ENCODE measurements at places on chromosomes 7 and 10. TPM values are rescaled to one million over a fixed set of nuclear protein-coding genes. Genes with fewer than 3 reads are reported as not detected.

The SLC26A3 gene
- not detected for total RNA-seq

The HSPA12A gene
- 9.3 TPM for total RNA-seq

The FAM221A gene
- 0.45 TPM for total RNA-seq

The CYP2W1 gene
- 0.05 TPM for total RNA-seq

The LIPM gene
- total RNA-seq: not detected

The HOXA3 gene
- total RNA-seq: 6.4 TPM

The FRMPD2 gene
- total RNA-seq: not detected

The TAC1 gene
- total RNA-seq: not detected

The CDC14C gene
- 0.05 TPM for total RNA-seq

The LBX1 gene
- not detected for total RNA-seq

The C10orf105 gene
- total RNA-seq: not detected

The CPED1 gene
- not detected for total RNA-seq

The DCLRE1A gene
- total RNA-seq: 8.7 TPM

The MET gene
- total RNA-seq: 81.1 TPM

The GRM3 gene
- not detected for total RNA-seq

The VPS41 gene
- 23.0 TPM for total RNA-seq

The VAX1 gene
- 1.5 TPM for total RNA-seq

The SCIN gene
- total RNA-seq: 0.66 TPM

The DRGX gene
- not detected for total RNA-seq

The INMT gene
- not detected for total RNA-seq

The RAB11FIP2 gene
- total RNA-seq: 9.6 TPM

The PSD gene
- total RNA-seq: 0.55 TPM

The COL28A1 gene
- total RNA-seq: 0.60 TPM

The SMKR1 gene
- 10.1 TPM for total RNA-seq

The SRRM3 gene
- total RNA-seq: 12.0 TPM

The ARF5 gene
- 162 TPM for total RNA-seq

The MRPS16 gene
- total RNA-seq: 185 TPM

The ABCB1 gene
- 0.22 TPM for total RNA-seq

The STRIP2 gene
- 9.8 TPM for total RNA-seq

The DIP2C gene
- 11.1 TPM for total RNA-seq

The SEC61A2 gene
- total RNA-seq: 12.3 TPM

The THSD7A gene
- total RNA-seq: 1.7 TPM

The NPC1L1 gene
- 0.11 TPM for total RNA-seq
